ENCODE measurements at places on chromosomes 6 and 20. TPM values are rescaled to one million over a fixed set of nuclear protein-coding genes. Genes with fewer than 3 reads are reported as not detected.

STMND1 gene
- not detected for total RNA-seq

GRCh38 chr6:161401587-161402309 is 127.9 kb upstream of the AGPAT4 start:
- H3K36me3 ChIP-seq = no peaks in the 10 kb centered on the region
- H3K27ac ChIP-seq = no peak overlapping the region
- H3K27me3 ChIP-seq = no peaks in the 10 kb centered on the region
- peaks cover 5% of the 10 kb centered on the region for H3K4me1 ChIP-seq
- DNase-seq = no peak
- no peak overlapping the region for H3K4me3 ChIP-seq

CGA gene
- total RNA-seq = not detected

DNA sequence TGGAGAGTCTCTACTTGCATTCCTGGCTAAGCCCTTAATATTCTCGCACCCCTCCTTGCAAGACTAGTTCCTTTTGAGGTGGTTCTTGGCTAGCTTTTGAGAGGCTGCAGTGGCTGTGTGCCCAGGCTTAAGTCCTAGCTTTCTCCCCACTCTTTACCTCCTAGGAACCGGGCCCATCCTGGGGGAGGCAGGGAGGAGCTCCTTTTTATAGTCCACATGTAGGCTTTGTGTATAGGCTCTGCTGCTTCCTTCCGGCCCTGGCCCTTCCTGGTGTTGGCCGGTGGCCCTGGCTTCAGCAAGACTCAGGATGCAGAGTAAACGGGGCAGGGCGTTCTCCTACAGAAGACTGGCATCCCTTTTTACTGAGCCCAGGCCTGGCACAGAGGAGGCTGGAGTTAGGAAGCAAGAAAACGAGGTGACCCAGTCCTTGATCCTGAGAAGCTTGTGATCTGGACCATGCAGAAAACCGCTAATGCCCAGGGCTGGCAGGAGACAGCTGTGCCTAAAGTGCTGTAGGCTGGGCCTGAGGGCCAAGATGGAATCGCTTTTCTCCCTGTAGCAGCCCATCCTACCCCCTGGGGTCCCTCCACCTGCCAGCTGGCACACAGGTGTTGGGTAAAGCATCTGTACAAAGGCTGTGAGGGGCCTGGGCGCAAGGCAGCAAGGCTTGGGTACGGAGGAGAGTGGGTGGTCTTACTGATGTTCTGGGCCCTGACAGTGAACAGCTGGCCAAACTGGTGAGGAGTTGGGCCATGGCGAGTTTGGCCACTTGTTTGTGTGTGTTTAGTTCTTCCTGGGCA is 8.7 kb downstream of the PLCG1 start:
- no peak overlapping the region for H3K4me3 ChIP-seq
- no peaks in the 10 kb centered on the region for H3K27me3 ChIP-seq
- no peaks in the 10 kb centered on the region for H3K36me3 ChIP-seq
- DNase-seq = no peak
- peaks cover 7% of the 10 kb centered on the region for H3K4me1 ChIP-seq

DNA sequence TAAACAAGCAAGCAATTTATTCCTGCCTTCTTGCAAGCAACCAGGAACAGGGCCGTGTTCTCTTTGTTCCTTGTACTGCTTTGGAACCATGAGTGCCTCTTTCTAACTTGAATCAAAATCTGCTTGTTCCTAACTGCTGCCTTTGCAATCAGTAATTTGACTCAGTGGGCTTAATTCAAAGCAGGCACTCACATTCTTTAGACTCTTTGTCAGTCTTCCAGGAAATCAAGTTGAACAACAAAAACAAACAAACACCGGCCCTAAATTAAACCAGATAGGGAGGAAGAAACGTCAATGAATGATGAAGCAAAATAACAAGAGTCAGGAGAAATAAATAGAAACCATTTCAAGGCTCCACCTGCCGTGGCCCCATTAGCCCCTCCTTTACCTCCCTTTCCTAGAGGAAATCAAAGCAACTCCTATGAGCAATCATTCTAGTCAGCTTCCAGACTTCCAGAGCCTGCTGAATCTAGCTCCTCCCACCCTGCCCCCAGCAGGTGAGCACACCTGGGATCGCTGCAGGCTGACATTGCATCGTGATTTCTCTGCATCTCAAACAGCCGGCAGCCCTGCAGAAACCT is 582.2 kb upstream of the FLRT3 start:
- DNase-seq = peak; percentile 77
- H3K4me1 ChIP-seq = peaks cover 26% of the 10 kb centered on the region
- no peaks in the 10 kb centered on the region for H3K36me3 ChIP-seq
- no peaks in the 10 kb centered on the region for H3K27me3 ChIP-seq

DNA sequence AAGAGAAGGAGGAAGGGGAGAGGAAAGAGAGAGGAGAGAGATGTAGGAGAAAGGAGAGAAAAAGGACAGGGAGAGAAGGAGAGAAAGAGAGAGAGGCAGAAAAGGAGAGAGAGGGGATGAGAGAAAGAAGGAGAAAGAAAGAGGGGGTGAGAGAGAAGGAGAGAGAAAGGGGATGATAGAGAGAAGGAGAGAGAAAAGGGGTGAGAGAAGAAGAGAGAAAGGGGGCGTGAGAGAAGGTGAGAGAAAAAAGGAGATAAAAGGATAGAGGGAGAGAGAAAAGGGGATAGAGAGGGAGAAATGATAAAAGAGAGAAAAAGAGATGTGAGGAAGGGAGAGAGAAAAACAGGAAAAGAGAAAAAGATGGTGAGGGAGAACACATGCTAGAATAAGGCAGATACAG is 933.4 kb downstream of the KIF16B start:
- no peak overlapping the region for H3K4me3 ChIP-seq
- H3K4me1 ChIP-seq = peaks cover 9% of the 10 kb centered on the region
- no peak overlapping the region for H3K27ac ChIP-seq
- H3K27me3 ChIP-seq = no peaks in the 10 kb centered on the region

DNA sequence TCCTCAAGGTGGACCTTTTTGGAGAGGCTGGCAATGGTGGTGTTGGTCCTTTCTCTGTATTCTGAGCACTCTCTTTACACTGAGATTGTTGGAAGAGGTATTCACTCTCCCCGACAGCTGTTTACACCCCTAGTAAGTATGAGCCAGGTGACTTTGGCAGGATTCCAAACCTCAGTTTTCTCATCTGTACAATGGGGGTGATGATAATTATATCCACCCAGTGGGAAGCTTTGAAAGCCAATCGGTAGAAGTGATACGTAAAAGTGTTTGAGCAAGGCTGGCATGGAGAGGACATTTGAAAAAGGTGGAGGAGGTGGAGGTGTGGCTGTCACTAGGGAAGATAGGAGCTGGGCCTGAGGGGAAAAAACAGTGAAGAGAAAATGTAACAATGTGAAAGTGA is 35.5 kb downstream of the ISM1 start:
- H3K36me3 ChIP-seq = no peaks in the 10 kb centered on the region
- no peak overlapping the region for H3K4me3 ChIP-seq
- H3K4me1 ChIP-seq = no peaks in the 10 kb centered on the region
- H3K27ac ChIP-seq = no peak overlapping the region

DNA sequence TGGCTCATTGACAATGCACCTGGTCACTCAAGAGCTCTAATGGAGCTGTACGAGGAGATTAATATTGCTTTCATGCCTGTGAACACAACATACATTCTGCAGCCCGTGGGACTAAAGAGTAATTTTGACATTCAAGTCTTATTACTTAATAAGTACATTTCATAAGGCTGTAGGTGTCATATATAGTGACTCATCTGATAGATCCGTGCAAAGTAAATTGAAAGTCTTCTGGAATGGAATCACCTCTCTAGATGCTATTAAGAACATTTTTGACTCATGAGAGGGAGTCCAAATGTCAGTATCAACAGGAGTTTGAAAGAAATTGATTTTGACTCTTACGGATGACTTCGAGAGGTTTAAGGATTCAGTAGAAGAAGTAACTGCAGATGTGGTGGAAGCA is 267.9 kb downstream of the CLVS2 start:
- H3K27me3 ChIP-seq = no peaks in the 10 kb centered on the region
- H3K4me1 ChIP-seq = no peaks in the 10 kb centered on the region
- H3K27ac ChIP-seq = no peak overlapping the region

- H3K4me3 ChIP-seq = no peak overlapping the region
- no peak for DNase-seq
- no peaks in the 10 kb centered on the region for H3K27me3 ChIP-seq
These were observed 6.4 kb upstream of the GPSM3 start for GRCh38 chr6:32198866-32199265.
